ENCODE measurements at places on chromosomes 6 and 20. TPM values are rescaled to one million over a fixed set of nuclear protein-coding genes. Genes with fewer than 3 reads are reported as not detected.

The NHLRC1 gene
- 1.0 TPM for total RNA-seq

The DHX35 gene
- 20.1 TPM for total RNA-seq

The BNIP5 gene
- total RNA-seq: not detected

The ZNF334 gene
- total RNA-seq: 15.2 TPM

The JAG1 gene
- 42.0 TPM for total RNA-seq

- H3K4me1 ChIP-seq: no peaks in the 10 kb centered on the region
- H3K4me3 ChIP-seq: no peak overlapping the region
- no peaks in the 10 kb centered on the region for H3K27me3 ChIP-seq
- no peaks in the 10 kb centered on the region for H3K36me3 ChIP-seq
These were observed 211.2 kb downstream of the TFAP2A start for GRCh38 chr6:10203651-10204050.

DNA sequence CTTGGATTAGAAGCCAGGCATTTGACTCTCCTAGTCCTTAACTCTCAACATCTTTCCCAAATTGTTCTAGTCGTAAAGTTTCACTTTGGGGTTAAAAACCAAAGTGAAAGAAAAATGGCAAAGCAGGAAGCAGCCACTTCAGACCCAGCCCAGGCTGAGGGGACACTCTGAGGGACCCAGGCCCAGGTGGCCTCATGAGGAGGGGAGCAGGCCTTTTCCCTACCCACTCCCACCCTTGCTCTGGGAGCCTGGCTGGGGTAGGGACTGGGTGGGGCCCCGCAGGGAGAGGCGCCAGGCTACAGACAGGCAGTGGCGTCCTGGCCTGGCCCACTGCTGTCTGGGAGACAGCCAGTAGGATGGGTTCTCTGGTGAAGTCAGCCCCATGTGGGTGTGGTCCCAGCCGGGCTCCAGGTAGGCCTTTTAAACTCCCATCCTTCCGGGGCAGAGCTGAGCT is 68.7 kb upstream of the MYL9 start:
- no peaks in the 10 kb centered on the region for H3K36me3 ChIP-seq
- no peaks in the 10 kb centered on the region for H3K27me3 ChIP-seq
- H3K27ac ChIP-seq: peak overlapping the region; percentile 69
- H3K4me1 ChIP-seq: peaks cover 23% of the 10 kb centered on the region

DNA sequence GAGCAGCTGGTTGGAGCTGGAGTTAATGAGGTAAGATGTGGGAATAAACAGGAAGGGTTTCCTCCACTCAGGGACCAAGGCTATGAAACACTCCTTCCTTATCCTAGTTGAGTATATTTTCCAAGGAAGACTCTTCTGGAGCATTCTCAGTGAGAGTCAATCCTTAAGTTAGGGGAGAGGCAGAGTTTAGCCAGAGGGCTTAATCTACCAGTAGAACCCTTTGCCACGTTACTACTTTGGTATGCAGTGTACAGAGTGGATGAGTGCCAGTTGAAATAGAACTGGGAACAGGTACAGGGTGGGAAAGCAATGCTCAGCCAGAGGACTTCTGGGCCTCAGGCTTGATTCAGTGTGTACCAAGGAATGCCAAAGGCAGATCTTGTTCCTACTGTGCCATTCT is 114.3 kb downstream of the UBE3D start:
- no peaks in the 10 kb centered on the region for H3K36me3 ChIP-seq
- H3K27me3 ChIP-seq: no peaks in the 10 kb centered on the region
- no peak overlapping the region for H3K27ac ChIP-seq
- H3K4me3 ChIP-seq: no peak overlapping the region
- DNase-seq: no peak

DNA sequence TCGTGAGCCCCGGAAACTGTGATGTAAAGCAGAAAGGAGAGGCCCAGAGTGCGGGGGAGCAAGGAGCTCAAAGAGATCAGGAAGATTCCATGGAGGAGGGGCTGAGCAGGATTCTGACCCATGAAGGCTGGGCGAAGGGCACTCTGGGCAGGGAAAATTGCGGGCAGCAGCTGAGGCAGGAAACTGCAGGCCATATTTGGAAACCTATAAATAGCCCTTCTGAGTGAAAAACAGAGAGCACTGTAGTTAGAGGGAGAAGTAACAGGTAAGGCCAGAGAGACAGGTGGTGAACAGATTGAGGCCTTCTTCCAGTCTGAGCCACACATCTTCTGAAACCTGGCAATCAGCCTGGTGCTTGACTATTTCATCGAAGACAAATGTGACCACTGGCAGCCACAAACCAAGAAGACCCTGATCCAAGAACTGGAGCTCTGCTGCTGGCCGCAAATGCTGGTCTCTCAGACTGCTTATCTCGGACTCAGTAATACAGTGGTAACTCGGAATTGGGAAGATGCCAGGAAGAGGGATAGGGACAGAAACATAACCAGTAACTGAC is 14.1 kb upstream of the BEND3 start:
- H3K4me1 ChIP-seq: no peaks in the 10 kb centered on the region
- no peak overlapping the region for H3K27ac ChIP-seq
- no peaks in the 10 kb centered on the region for H3K27me3 ChIP-seq
- no peak for DNase-seq
- no peaks in the 10 kb centered on the region for H3K36me3 ChIP-seq

DNA sequence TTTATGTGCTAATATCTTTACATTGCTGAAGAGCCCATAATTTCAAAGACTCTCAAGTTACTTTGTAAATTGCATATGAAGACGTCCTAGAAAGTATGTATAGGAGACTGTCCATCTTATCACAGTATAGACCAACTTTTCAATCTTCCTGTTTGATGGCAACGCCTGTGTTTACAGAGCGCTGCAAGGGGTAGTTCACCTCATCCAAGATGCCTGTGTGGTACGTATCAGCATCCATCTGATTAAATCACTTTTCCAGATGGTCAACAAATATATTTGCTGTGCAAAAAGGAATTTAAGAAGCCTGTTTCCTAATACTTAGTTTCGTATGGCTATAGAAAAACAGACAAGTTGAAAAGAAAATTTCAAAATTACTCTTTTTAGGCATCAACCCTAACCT is 17.9 kb upstream of the PDE10A start:
- H3K27me3 ChIP-seq: no peaks in the 10 kb centered on the region
- no peaks in the 10 kb centered on the region for H3K36me3 ChIP-seq
- DNase-seq: no peak

DNA sequence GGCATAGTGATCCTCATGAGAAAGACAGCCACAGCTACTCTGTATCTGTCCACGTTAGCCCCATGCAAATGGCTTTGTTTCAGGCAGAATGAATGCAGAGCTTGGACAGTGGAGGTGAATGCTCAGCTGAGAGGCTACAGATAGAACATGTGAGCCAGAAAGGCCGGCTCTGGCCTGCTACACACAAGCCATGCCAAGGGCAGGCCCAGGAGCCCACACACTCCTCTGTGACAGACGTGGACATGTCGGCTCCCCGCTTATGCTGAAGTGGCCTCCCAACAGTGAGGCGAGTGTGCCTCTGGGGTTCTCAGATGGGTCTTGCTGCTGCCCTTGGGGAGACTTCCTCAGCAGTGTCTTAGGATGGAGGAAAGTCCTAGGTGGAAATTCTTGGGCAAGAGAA is 159.6 kb downstream of the SYNDIG1 start:
- no peaks in the 10 kb centered on the region for H3K36me3 ChIP-seq
- no peak overlapping the region for H3K27ac ChIP-seq
- H3K4me3 ChIP-seq: no peak overlapping the region
- H3K27me3 ChIP-seq: no peaks in the 10 kb centered on the region

All from GM23338 (cell line).